M059J (cell line): ENCODE measurements at places on chromosomes 11 and 22. TPM values are rescaled to one million over a fixed set of nuclear protein-coding genes. Genes with fewer than 3 reads are reported as not detected.

CLP1 gene
- 18.4 and 30.7 TPM in 2 replicates for total RNA-seq

SNX15 gene
- 17.8 and 18.3 TPM in 2 replicates for total RNA-seq

SCGB1D2 gene
- total RNA-seq = not detected in 2 replicates

TREH gene
- not detected in 2 replicates for total RNA-seq

GRCh38 chr22:46079861-46080821 is 70.2 kb upstream of the PPARA start:
- peak; percentile 82 for DNase-seq

- no peak for DNase-seq
These were observed 89.8 kb upstream of the MS4A8 start for GRCh38 chr11:60609632-60610031.

GRCh38 chr11:74754507-74755252 is 6.0 kb downstream of the RNF169 start:
- DNase-seq = peak; percentile 89
